ENCODE measurements at places on chromosomes 11 and 22.

DNA sequence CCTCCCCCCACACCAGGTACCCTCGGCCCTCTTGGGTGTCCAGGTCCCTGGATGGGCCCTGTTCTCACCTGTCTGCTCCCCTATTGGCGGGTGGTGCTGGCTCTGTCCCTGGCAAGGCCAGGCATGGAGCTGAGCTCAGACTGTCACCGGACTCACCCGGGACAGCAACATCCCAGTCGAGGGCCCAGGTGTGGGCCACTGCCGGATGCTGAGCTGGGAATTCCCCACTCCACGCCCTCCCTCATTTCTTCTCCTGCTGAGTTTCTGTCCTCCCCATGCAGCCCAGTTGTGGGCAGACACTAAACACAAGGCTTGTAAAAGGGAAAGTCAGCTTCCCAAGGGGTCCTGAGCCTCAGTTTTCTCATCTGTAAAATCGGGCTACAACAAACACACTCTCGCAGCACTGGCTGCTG, 2.0 kb upstream of the AP5B1 start:
- no peak for DNase-seq

DNA sequence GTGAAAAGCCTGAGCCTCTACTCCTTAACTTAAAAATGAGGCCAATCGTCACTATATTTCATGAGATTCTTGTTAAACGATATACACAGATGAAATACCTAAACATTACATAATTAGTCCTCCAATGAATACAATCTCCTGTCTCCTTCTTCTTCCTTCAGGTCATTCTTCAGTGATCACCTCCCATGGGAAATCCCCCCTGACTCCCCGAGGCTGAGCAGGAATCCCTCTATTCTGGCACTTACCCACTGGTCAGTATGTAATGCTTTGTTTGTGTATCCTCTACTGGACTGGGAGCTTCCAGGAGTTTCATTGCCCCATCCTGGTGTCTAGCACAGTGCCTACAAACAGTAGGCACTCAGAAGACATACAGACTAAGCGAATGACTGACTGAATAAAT, 52.3 kb downstream of the RAB38 start:
- DNase-seq = no peak

GRCh38 chr11:36449561-36450096, 60.4 kb downstream of the TRAF6 start:
- DNase-seq = no peak

GRCh38 chr11:7905961-7906429, 25.1 kb downstream of the OR10A6 start:
- no peak for DNase-seq

- no peak for DNase-seq
Observed at GRCh38 chr11:100031973-100032372, 655.1 kb upstream of the ARHGAP42 start.

DNA sequence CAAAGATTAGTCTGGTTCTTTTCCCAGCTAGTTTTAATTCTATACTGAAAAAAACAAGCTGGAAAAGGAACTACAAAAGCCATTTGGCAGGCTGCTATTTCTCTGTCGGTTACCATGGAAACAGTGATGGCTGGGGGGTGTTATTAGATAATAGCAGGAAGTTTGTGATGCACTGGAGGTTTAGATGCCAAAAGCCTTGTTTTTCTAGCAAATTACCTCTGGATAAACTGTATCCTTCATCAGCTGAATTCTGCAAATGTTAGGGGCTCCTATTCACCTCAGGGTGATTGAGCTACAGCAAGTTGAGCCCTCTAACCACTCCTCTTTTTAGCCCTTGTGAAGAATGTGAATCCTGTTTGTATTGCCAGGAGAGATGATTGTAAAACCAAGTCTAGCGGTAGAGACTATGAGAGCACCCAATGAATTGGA, 25.2 kb downstream of the ALKBH3 start:
- no peak for DNase-seq

- DNase-seq = no peak
Observed at GRCh38 chr11:708511-708910, 2.5 kb downstream of the EPS8L2 start.

DNA sequence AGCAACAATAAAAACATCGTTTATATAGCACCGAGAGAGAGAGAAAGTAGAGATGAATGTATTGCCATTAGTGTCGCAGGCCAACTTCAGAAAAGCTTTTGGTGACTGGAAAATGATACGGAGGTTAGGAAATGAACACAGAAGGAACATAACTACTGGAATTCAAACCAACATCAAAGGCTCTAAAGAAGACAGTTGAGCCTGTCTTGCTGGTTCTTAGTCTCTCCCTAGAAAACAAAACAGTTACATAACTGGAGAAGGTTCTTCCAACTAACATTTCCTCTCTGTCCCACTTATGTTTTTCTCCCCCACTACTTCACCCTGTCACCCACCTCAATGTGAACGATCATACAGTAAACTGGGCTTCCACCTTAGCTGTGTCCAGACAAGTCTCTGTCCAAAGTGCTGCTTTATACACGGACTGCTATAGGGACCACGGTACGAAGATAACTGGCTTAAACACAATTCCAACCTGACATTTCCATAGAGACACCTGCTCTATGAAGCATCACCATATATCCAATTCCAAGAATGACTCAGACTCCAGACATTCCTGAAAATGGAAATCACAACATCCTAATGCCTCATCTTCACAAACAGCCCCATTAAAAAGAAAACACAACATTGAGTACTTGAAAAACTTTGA, 85.2 kb upstream of the ARHGAP32 start:
- no peak for DNase-seq

DNA sequence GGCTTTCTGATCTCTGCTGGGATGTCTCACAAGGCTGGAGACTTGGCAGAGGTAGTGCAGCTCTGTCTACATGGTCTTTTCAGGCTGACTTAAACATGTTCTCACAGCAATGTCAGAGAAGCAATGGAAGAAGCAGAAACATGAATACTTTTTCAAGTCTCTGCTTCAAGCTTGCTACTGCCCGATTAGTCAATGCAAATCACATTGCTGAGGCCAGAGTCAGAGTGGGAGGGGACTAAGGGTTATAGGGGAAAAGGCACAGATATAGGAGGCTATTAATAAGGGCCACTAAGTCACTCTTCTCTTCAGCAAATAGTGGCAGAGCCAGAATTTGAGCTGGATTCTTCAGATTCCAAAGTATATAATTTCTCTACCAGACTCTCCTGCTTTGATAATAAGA, 390.5 kb downstream of the TMEM135 start:
- no peak for DNase-seq

DNA sequence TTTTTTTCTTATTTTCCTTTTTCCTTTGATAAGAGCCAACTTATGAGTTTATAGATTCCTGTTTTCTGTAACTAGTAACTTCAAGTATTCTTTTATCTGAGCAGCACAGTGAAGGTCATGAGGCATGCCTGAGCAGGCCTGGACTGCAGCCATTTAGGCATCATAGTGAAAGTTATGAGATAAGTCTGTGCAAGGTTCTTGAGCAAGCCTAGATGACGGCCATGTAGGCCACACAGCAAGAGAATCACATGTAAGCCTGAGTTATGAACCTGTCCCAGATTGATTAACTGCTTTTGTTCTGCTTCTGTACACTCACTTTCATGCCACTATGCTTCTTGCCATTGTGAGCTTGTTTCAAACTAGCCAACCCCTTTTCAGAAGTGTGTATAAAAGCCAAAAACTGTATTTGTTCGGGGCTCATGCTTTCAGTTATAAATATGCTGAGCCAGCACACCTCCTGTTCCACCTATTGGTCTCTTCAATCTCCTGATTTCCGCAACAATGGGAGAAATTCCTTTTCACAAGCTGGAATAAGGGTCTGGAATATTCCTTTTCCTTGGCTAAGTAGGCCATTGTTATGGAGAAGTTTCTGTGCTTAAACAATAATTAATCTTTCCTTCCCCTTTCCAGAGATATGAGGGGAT, 745.7 kb downstream of the FAM181B start:
- DNase-seq = no peak

DNA sequence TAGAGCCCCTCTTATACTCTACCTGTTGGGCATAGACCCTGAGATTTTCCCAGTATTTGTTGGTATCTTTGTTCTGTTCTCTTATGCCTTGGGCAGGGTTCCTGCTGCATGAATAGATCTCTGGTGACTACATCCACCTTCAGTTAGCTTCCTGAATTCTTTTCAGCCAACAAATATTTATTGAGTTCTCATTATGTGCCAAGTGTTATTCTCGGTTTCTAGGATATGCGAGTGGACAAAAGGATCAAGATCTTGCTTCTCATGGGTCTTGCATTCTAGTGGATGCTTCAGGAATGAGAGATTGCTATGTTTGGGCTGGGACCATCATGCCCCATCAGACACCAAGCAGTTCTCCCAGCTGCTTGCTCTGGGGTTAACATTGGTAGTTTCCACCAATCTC, 340.0 kb downstream of the METTL15 start:
- no peak for DNase-seq

DNA sequence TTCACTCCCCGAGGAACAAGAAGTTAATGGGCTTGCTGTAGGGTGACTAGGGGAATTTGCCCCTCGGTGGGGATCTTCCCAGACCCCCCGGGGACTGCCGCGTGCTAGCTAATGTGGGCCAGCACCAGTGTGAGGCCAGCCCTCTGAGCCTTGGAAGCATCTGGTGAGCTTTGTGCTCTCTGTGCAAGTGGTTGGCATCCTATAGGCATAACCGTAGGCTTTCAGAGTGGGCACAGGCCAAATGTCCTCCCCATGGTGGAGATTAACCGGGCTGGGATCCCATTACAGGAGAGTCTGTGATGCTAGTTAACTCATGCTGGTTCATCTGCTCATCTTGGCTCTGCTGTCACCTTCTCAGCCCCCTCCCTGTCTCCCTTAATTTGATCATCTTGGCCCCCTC, 125.7 kb downstream of the TRIM29 start:
- no peak for DNase-seq

DNA sequence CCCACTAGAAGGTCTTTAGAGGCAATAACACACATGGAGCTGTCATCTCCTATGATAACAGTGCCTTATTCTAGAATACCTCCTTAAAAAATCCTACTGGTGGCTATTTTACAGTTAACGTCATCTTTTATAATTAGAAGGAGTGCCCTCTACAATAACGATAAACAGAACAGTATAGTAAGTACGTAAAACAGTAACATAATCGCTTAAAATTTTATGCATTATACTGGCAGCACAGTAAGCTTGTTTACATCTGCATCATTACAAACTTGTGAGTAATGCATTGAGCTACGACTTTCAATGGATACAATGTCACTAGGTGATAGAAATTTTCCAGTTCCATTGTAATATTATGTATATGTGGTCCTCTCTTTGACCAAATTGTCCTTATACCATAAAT, 24.3 kb upstream of the OR8D2 start:
- DNase-seq = no peak

DNA sequence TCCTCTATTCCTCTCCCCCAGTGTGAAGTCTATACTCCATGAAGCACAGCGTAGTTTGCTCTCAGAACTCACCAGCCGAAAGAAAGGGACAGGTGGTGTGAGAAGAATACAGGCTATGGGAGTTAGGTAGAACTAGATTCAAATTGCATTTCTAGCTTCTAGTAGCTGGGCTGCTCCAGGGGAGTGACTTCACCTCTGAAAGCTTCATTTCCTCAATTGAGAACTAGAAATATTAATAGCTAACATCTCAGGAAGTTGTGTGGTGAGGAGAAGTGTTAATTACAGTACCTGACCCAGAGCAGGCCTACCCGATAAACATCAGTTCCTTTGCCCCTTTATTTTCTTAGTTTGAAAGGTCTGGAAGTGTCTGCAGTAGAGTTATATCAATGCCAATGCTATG, 484.7 kb upstream of the TENM4 start:
- no peak for DNase-seq

- no peak for DNase-seq
Observed at GRCh38 chr11:131592734-131593133, 222.3 kb downstream of the NTM start.

DNA sequence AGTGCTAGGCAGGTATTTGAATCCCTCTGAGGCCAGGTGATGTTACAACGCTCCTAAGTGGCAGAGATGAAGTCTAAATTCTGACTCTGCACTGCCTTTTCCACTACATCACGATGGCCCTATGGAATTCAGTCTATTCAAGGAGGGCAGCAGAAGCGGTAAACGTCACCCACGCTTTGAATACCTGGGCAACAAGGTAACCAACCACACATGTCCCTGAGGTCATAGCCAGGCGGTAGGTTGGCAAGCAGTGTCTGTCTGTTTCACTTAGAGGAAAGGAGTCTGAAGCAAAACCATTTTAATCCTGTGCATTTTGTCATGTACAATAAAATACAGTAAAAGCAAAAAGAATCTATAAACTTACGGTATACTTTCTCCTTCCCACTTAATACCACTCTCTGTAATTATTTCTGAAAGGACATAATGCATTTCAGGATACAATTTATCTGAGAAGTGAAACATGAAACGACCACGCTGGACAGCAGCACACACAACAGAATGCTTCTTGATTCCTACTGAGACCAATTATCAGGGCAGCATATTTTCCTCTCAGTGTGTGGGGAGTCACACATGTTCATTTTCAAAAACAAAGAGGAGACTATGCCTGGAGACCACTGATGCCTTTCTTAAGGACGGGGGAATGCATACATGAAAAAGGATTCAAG, 51.3 kb downstream of the PRDM10 start:
- DNase-seq = no peak

GRCh38 chr11:14669958-14670357, 26.4 kb downstream of the PDE3B start:
- no peak for DNase-seq

DNA sequence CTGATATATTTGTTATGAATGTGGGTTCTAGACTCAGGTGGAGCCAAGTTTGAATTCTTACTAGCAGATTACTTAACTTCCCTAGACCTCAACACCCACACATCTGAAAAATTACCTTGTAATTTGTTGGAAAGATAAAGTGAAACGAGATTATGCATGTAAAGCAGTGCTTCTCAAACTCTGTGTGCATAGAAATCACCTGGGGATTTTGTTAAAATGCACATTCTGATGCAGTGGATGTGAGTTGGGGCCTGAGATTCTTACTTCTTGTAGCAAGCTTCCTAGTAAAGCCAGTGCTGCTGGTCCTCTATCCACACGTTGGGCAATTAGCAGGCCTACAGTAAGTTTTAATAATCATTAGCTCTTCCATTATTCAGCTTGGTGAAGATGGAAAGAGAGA, 15.1 kb upstream of the CEP295 start:
- no peak for DNase-seq

- no peak for DNase-seq
Observed at GRCh38 chr11:116603728-116604323, 169.0 kb downstream of the BUD13 start.

Data from stimulated activated CD8-positive, alpha-beta memory T cell treated with anti-CD3 and anti-CD28 coated beads, Interleukin-4, amount 100 ng/mL, for 4 hours (primary cell).